ENCODE measurements at places on chromosomes 16 and 17.

GRCh38 chr16:68354816-68355215 is 44.0 kb downstream of the PRMT7 start:
- DNase-seq = no peak

GRCh38 chr17:21029515-21029914 is 13.3 kb downstream of the USP22 start:
- DNase-seq = no peak

GRCh38 chr17:4074831-4075495 is 67.9 kb downstream of the ZZEF1 start:
- no peak for DNase-seq

DNA sequence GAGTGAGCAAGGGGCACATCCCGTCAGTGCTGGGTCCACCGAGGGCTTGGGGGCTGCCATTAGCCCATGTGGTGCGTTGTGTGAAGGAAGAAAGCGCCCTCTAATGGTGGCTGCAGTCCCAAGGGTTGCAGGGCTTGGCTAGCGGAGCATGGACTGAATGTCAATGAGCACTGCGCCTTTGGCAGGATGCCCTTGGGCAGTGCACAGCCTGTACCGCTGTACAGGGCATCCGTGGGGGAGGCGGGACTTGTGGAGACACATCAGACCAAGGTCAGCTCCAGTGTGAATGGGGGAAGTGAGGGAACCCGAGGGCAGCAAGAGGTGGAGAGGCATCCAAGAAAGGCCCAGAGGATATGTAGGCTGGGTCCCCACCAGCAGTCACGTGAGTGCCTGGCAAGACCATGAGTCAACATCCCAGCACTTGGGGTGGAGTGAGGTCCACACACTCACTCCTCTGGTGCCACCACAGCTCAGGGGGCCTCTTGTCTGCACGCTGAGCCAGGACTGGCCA is 75.5 kb upstream of the MED9 start:
- no peak for DNase-seq

DNA sequence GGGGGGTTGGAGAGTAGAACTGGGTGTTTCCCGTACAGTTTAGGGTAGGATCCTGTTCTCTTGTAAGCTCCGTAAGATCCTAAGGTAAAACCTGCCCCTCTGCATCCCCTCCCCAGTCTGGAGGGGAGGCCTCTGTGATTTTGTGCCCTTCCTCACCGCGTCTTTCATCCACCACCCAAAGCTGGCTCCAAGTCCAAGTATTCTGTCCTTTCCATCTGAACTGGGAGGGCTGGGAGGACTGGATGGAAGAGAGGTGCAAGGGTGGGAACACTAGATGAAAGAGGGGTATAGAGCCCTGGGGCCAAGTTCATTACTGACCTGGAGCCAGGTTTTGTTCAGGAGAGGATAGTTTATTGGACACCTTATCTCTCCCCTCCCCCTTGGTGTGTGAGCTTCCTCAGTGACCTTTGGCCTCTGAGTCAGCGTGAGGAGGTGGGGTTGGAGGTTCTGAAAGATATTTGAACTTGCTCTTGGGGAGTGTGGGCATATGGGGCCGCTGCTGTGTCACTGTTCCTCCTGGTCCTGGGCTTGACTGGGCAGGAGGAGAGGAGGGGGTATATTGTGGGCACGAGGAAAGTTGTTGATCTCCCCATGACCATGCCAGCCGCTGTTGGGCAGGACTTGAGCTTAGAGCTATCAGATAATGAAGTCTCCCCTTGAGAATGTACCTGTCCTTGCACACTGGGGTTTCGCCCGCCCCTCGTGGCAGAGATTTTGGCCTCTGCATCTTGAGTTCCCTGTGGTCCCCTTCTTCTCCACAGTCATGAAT is 1.6 kb downstream of the LASP1 start:
- peak; percentile 58 for DNase-seq

DNA sequence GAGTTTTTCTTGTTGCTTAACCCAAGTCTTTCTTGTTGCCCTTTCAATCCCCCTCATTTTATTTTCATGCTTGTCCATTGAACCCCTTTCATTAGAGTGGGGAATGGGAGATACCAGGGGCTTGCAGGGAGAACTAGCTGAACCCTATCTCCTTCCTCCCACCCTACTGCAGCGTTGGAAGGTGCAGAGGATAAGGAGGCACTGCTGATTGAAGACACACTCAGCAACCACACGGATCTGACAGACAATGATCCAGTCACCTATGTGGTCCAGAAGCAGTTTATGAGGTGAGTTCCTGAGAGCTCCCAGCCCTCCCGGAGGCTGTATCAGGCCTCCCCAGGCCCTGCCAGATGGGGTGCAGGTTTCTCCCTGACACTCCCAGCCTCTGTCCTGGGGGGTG is 32.5 kb downstream of the ANKRD40 start:
- no peak for DNase-seq

- DNase-seq = no peak
Measured at GRCh38 chr16:78675951-78676792, 576.7 kb downstream of the WWOX start.

DNA sequence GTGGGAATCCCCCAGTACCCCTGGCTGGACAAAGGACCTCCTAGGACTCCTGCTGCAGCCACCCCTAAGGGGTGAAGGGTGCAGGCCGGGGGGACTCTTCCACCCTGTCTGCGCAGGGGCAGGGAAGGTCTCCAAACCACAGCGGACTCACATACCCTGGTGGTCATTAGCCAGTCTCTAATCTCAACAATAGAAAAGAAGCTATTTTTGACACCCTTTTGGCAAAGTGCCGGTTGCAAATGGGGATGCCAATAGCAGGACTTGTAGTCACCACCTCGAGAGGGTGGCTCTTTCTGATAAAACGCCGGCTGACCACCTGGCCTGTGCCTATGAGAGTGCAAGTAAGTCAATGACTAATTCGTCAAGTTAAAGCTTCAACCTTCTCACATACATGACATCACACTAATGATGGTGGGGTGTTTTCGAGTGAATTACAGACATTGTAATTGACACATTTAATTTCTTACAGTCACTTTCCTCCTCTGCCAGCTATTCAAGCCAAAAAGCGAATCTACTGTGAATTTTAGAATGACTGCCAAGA is 23.1 kb upstream of the DNAH17 start:
- no peak for DNase-seq

DNA sequence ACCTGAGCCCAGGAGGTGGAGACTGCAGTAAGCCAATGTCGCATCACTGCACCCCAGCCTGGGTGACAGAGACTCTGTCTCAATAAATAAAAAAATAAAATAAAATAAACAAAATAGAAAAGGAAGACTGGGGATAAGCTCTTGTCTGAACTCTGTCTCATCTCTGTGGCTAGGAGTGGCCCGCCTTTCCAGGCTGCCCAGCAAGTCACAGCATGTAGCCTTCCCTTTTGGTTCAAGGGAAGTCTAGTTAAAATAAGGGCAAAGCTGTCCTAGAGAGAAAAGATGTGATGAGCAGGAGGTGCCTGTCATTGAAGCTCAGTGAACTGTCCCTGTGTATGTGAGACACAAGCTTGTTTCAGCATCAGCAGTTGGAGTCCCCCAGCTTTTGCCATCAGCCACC is 2.7 kb upstream of the GFAP start:
- no peak for DNase-seq
